ENCODE measurements at places on chromosomes 11 and 22.

DNA sequence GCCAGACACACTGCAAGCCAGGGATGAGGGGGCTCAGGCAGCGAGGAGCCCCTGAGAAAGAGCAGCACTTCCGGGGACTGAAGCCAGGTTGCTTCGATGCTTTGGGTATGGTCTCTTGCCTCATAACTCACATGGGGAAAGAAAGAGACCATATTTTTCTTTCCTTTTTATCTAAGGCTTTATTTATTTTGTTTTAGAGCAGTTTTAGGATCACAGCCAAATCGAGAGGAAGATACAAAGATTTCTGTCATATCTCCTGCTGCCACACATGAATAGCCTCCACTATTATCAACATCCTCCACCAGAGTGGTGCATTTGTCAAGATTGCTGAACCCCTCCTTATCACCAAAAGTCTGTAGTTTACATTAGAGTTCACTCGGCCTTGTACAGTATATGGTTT is 24.3 kb upstream of the ADSL start:
- no peak for DNase-seq

- DNase-seq, result no peak
Measured at GRCh38 chr11:32888805-32889204, 3.8 kb upstream of the QSER1 start.

- DNase-seq, result no peak
Measured at GRCh38 chr11:88206751-88207150, 31.5 kb upstream of the RAB38 start.

GRCh38 chr11:61037441-61038093 is 64.7 kb upstream of the CD5 start:
- no peak for DNase-seq

All from SJCRH30 (cell line).